ENCODE measurements at places on chromosomes 5 and 9. TPM values are rescaled to one million over a fixed set of nuclear protein-coding genes. Genes with fewer than 3 reads are reported as not detected.

GRCh38 chr5:167582886-167583285 is 708.6 kb upstream of the WWC1 start:
- DNase-seq, result no peak

- DNase-seq, result no peak
These were observed 307.3 kb upstream of the NREP start for GRCh38 chr5:112064271-112064701.

DNA sequence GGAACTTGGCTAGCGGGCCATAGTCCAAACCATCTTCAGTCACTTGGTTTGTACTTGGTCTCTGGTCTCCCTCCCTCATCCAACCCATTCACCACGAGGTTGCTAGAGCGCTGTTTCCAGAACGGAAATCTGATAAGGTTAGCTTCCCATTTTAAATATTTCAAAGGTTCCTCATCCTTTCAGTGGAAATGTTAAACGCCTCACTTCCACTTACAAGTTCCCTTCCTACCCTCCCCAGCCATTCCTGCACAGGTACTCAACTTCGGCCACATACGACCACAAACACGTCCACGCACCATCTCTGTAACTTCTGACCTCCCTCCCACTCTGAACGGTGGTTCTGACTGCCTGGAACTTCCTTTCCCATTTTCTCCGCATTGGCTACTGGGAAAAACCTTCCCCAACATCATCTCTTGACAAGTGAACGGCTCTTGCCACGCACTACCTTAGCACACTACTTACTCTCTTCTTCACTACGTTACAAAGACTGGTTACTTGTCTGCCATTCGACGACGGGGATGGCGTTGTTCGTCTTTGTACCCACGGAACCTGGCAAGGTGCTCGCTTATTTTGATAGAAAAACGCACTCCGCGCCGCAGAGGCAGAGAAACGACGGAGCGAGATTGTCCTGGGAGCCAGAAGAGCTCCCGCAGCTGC is 629 bp downstream of the CCNH start:
- DNase-seq, result peak; percentile 9

GRCh38 chr5:158676642-158677469 is 422.9 kb downstream of the EBF1 start:
- no peak for DNase-seq

TSSK1B gene
- 0.16 TPM for total RNA-seq

DNA sequence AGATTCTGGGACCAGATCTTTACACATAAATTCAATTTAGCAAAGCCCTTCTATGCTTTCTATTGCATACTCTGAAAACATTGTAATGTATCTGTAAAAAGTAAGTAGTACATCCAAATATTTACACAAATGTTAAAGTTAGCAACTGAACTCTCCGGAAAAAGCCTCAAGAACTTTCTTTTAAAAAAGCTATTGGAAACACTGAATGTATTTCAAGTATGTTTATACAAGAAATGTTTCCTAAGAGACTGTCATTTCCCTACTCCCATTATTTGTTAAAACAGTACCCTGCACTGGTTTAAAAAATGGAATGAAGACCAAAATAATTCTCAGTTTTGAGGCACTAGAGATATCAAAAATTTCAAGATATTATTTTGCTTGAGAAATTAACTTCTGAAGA is 44.8 kb upstream of the TRIM36 start:
- DNase-seq, result no peak

DOLPP1 gene
- 16.5 TPM for total RNA-seq

DNA sequence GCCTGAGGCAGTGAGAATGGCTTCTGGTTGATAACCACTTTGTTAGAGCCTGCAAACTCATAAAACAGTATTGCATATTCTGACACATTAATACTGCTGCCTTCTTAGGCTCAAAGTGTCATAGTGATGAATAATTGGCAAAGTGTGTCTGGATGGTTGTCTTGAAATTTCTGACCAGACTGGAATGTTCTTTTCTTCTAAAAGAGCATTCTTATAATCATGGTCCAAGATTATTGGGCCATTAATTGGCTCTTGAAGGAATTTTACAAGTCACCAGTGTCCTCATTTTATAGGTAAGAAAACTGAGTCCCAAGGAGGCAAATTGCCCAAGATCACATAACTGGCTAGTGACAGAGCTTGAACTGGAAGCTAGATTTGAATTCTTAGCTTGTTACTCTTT is 111.7 kb downstream of the PCSK1 start:
- no peak for DNase-seq

DNA sequence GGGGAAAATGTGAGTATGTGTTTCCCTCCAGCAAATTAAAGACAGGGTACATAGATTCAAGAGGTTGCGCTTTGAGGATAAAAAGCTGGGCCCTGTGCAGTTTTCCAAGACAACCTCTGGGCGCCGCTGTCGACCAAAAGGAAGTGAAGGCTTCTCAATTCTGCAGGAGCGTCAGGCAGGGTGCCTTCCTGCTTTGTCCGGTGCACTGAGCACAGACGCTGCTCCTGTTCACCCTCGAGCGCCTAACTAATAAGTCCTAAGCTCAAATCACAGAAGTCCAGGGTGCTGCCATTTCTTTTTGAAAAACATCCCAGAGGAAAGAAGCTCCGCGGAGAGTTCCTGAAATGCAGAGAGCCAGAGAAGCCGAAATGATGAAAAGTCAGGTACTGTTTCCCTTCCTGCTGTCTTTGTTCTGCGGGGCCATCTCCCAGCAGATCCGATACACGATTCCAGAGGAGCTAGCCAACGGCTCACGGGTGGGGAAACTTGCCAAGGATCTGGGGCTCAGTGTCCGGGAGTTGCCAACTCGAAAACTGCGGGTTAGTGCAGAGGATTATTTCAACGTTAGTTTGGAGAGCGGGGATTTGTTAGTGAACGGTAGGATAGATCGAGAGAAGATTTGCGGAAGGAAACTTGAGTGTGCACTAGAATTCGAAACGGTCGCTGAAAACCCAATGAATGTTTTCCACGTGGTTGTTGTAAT is at the start of gene PCDHGB1:
PCDHGB1 (plus strand) TSS at position 183 of the 703 bp plus-strand sequence; CDS start at position 345, 162 bp downstream.
- DNase-seq, result no peak

GRCh38 chr9:15552636-15553527 is at the start of gene CCDC171:
Gene CCDC171 (plus strand): TSS chr9:15553043. CDS start chr9:15564089, 11,046 bp downstream.
- peak; percentile 90 for DNase-seq

Data from occipital lobe (tissue), 3 donors.